ENCODE measurements at places on chromosomes 2 and 18.

GRCh38 chr2:60819155-60819862 is 62.1 kb upstream of the REL start:
- no peak for DNase-seq

- no peak for DNase-seq
Measured at GRCh38 chr18:12686100-12686499, 16.4 kb downstream of the CEP76 start.

GRCh38 chr18:46264255-46264654 is 160.1 kb downstream of the HAUS1 start:
- DNase-seq: no peak

- DNase-seq: no peak
Measured at GRCh38 chr2:45194596-45194995, 185.3 kb upstream of the SIX2 start.

DNA sequence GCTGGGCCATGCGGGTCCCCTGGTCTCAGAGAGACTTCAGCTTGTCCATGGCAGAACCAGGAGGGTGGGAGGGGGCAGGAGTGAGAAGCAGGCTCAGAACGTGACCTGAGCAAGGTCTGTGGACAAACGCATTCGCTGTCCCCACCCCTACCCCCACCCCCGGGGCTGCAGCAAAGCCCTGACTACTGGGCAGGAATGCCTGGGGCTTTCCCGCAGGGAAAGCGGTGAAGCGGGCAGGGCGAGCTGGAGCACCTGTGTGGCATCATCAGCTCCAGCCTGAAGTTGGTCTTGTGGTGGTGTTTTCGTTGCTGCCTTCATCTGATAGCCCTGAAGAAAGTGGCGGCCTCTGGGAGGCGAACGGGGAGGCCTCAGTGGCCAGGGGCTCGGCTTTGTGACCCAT is 26.1 kb upstream of the ALKAL2 start:
- DNase-seq: no peak

- DNase-seq: no peak
Measured at GRCh38 chr2:227466887-227467600, 4.9 kb upstream of the AGFG1 start.

DNA sequence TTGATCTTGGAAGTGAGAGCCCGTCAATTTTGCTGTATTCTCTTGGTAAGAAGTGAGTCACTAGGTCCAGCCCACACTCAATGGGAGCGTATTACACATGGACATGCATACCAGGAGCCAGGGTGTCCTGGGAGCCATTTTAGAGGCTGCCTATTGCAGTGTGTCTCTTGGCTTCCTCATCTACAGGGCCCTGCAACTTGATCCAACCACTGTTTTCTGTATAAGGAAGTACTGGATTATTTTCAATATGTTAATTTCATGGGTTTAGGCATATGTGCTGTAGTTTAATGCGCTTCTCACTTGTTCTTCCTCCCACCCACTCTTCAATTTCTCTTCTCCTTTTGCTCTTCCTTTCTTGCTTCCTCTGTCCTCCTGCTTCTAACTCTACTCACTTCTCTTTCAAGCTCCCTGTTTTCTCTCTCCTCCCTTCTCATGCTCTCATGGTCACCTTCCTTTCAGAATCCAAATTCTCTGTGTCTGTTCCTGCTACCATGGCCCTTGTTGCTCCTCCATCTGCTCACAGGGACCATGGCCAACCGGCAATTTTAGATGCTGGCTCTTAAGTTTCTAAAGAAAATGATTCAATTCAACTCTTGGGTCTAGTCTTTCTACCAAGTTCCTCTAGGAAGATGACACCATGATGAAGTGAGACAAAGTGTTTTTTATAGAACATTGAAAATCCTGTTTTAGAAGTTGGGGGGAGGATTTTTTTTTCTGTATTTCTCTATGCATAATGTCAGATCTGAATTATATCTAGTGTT is 152.0 kb upstream of the ZEB2 start:
- DNase-seq: no peak

DNA sequence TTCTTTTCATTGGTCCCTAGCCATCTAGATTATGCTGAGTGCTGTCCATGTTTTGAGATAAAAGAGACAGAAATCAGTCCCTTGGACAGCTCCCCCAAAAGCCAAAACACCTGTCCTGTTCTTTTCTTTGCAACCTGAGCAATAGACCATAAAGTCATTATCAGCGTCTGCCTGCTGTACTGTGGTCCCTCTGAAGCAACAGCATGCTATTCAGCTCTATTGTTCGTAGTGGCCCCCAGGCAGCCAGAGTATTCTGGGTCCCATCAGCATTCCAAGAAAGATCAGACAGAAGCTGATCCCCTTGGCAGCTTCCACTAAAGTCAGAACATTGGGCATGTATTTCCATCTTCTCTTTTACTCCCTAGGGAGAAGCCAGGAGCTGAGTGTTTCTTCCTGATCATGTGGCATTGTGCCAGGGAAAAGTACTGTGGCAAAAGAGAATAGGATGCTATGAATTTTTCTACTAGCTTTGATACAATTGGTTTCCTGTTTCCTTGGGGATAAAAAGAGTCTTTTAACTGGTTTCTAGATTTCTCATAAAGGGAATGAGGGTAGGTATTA is 33.6 kb upstream of the ZSWIM2 start:
- DNase-seq: no peak

GRCh38 chr2:173119944-173120343 is 44.3 kb downstream of the MAP3K20 start:
- no peak for DNase-seq

GRCh38 chr2:8472545-8473323 is 209.1 kb upstream of the ID2 start:
- no peak for DNase-seq

GRCh38 chr2:124257120-124257519 is 232.0 kb downstream of the CNTNAP5 start:
- DNase-seq: no peak

- no peak for DNase-seq
Measured at GRCh38 chr2:174974131-174974530, 31.1 kb downstream of the CHN1 start.

- DNase-seq: no peak
Measured at GRCh38 chr2:223196331-223196730, 144.3 kb downstream of the KCNE4 start.

GRCh38 chr2:132009177-132009873 is 152.4 kb downstream of the ANKRD30BL start:
- no peak for DNase-seq

DNA sequence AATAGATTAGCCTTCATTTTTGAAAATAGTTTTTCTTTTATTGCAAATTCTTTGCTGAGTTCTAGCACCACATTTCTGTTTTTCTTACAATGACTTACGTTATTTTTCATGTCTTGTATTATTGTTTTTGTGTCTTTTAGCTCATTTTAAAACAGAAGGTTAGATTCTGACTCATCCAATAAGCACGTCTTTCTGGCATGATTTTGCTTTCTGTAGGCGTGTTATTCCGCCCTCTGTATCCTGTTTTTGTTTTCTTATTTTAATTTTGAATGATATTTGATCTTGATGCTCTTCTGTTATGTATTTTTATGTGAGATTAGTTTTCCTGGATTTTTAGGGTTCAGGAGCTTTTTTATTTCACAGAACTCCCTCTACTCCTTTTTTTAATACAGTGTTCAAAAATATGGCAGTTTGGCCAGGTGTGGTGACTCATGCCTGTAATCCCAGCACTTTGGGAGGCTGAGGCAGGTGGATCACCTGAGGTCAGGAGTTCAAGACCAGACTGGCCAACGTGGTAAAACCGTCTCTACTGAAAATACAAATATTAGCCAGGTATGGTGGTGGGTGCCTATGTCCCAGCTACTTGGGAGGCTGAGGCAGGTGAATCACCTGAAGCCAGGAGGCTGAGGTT is 145.0 kb downstream of the CLIP4 start:
- DNase-seq: no peak

GRCh38 chr2:195658541-195658890 is 1.5 kb downstream of the SLC39A10 start:
- no peak for DNase-seq

- DNase-seq: no peak
Measured at GRCh38 chr2:20001361-20001863, 11.1 kb downstream of the MATN3 start.

GRCh38 chr2:207593277-207593676 is 31.9 kb downstream of the METTL21A start:
- no peak for DNase-seq

DNA sequence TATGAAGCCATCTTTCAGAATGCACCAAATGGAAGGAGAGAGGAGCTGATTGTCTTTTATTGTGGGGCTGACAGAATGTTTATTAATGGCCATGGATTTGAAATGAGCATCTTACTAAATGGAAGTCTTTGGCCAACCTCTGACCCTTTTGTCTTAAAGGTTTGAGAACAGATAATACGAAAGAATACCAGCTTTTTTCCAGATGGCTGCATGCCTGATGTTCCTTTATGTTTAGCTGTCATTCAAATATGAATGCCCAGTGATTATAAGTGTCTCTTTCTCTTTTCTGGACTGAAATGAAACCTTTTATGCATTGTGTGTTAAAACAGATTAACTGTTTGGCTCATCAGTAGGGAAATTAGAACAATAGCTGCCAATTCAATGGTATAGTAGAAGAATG is 46.0 kb downstream of the PARD3B start:
- no peak for DNase-seq

DNA sequence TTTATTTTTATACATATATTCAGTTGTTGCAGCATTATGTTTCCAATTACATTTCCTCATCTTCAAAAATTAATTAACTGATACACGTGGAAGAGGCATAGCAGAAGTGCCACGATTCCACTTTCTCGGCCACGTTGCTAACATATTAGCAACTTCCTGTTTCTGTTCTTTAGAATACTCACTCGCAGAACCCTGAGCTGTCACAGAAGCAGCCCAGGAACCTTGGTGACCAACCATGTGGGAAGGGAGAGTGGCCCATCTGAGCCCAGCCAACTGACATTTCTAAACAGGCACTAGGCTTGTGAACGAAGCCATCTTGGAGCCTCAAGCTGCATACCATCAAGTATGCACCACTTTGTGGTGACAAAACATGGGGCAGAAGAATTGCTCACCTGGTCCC is 350.1 kb downstream of the CBLN2 start:
- DNase-seq: no peak

- DNase-seq: no peak
Measured at GRCh38 chr2:55099878-55100820, 49.9 kb upstream of the RTN4 start.

GRCh38 chr2:139469985-139470384 is 689.8 kb upstream of the NXPH2 start:
- DNase-seq: no peak

GRCh38 chr2:240792629-240793312 is 27.2 kb downstream of the KIF1A start:
- no peak for DNase-seq

- DNase-seq: no peak
Measured at GRCh38 chr2:229195346-229195947, 75.6 kb downstream of the PID1 start.

GRCh38 chr2:67232936-67233335 is 164.2 kb upstream of the ETAA1 start:
- no peak for DNase-seq

DNA sequence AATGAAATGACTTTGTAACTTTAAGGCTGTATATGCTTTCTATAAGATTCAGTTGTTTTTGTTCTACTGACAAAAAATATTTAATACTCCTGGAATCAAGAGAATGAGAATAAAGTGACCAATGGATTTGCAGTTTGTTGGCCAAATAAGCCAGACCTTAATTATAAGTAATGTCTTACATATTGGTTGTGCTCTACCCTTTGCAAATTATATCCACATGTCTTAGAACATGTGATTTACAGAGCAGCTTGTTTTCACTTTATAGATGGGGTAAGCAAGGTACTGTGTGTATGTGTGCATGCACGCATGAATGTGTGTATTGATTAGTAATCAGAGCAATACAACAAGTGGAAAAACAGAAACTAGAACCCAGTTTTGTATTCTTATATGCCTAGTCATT is 59.1 kb downstream of the RMDN2 start:
- no peak for DNase-seq

DNA sequence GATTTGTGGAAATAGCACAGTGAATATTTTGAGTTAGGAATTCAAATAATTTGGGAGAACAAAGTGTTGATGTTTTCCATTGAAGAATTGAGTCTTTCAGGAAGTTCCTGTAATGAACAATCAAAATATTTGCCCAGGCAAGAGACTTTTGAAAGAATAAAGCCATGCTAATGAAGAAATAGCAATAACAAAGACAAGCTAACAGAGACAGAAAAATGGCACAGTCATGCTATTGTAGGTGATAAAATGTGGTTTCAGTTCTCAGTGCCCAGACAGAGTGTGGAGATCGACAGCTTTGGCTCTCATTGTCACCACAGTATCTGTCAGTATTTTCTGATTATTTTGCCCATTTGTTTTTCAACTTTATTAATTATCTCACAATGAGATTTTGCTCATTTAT is 490.8 kb upstream of the PIK3C3 start:
- no peak for DNase-seq

DNA sequence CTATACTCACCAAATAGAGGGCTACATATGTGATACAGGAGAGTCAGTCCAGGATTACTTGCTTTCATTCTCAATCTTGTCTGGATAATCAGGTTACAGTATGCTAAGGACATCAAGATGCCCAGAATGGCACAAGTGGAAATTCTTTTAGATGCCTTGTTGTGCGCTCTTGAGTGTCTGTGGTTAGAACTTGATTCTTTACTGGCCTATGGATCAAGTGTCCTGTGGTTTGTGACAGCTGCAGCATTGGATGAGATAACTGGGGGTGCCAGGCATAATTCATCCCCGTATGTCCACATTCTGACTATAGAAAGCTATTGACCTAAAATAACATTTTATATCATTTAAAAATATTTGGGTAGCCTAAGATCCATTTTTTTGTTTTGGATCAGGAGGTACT is 40.1 kb downstream of the CDC42EP3 start:
- DNase-seq: no peak

- DNase-seq: no peak
Measured at GRCh38 chr2:182503886-182504285, 77.0 kb upstream of the PDE1A start.

DNA sequence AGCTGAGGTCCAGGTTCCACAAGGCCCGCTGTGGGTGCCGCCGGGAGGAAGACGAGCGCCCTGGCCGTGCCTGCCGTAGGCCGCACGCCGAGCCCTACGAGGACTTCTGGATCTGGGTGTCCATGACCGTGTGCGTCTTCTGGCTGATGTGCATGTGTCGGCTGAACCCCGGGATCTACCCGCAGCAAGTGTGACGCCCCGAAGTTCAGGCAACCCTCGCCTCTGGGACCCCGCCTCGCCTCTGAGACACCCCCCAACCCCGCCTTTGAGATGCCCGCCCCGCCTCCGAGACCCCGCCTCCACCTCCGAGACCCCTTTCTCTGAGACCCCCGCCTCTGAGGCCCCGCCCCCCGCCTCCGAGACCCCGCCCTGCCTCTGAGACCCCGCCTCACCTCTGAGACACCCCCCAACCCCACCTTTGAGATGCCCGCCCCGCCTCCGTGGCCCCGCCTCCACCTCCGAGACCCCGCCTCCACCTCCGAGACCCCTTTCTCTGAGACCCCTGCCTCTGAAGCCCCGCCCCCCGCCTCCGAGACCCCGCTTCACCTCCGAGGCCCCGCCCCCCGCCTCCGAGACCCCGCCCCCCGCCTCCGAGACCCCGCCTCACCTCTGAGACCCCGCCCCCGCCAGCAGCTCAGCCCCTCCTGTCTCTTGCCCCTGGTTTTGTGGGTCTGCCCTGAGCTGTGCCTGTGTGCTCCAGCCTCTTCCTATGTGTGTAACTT is 3.7 kb downstream of the RTP5 start:
- DNase-seq: no peak

- no peak for DNase-seq
Measured at GRCh38 chr2:164967361-164967760, 12.0 kb upstream of the SLC38A11 start.

- DNase-seq: no peak
Measured at GRCh38 chr2:236570081-236570868, 650 bp downstream of the ACKR3 start.

- no peak for DNase-seq
Measured at GRCh38 chr2:234241656-234242458, 191.4 kb downstream of the SPP2 start.

- no peak for DNase-seq
Measured at GRCh38 chr18:36066686-36067054, 689 bp downstream of the RPRD1A start.

Measured in hypothalamus (tissue), 51 donors.